ENCODE measurements at places on chromosomes 2 and 18.
A peak's percentile ranks its signal among the peaks of the same experiment; 100 is the strongest.

GRCh38 chr2:160431441-160431840 is 62.2 kb downstream of the RBMS1 start:
- no peak for DNase-seq

- no peak for DNase-seq
Observed at GRCh38 chr2:237637429-237638135, 10.2 kb downstream of the LRRFIP1 start.

GRCh38 chr18:13131283-13131682 is 87.3 kb upstream of the LDLRAD4 start:
- peak; percentile 17 for DNase-seq

DNA sequence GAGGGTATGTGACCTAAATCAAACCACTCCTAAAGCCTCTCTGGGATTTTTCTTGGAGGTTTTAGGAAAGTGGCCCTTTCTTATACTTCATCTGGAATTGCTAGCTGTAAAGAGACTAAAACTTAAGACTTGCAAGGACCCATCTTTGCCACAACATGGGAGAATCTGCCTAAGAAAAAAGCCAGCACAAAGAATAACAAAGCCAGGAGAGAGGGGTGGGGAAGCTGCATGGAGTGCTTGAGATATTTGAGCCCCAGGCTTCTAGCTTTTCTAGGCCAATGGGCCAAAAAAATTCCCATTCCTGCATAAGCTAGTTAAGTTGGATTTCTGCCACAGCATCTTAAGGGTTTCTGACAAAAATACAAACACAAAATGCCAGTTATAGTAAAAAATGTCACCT is 38.5 kb upstream of the LYPD6 start:
- no peak for DNase-seq

- no peak for DNase-seq
Observed at GRCh38 chr18:72866901-72867745, 664 bp downstream of the NETO1 start.
